HS-27A (cell line): ENCODE measurements at places on chromosomes 7 and 10.
A peak's percentile ranks its signal among the peaks of the same experiment; 100 is the strongest.

DNA sequence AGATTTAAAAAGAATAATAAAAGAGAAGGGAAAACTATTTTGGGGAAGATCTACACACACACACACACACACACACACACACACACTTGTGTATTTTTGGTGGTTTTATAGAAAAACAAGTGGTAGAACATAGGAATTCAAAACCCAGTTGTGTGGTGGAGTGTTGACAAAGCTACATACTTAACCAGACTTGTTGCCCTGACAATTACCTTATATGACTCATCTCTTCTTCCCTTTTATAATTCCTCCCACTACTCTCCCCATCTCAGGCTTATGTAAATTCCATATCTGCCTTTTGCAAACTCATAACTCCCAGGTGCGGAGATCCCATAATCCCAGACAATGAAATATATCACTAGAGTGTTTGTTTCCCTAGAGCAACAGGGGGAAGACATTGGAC lies 873.7 kb downstream of the NXPH1 start:
- no peak for DNase-seq

- DNase-seq: no peak
Measured at GRCh38 chr7:124630395-124630794, 135.2 kb downstream of the GPR37 start.

GRCh38 chr7:12847001-12847400 lies 159.6 kb downstream of the ARL4A start:
- DNase-seq: no peak

DNA sequence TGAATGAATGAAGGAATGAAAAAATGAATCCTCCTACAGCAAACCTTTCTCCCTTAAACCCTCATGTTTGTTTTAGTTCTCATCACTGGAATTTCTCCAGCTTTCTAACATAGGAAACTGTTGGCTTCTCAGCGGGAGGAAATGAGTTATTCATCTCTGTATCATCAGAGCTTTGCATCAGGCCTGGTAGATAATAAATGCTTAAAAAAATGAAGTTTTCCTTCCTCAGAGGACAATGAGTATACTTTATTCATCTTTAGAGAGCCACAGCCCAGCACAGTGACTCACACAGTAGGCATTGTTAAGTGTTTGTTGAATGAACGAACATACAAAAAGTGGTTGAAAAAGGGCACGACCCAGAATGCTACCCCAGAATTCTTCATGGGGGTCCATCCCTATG lies 62.6 kb downstream of the COL13A1 start:
- peak; percentile 34 for DNase-seq

- no peak for DNase-seq
Measured at GRCh38 chr7:103711413-103711812, 265.4 kb upstream of the SLC26A5 start.

DNA sequence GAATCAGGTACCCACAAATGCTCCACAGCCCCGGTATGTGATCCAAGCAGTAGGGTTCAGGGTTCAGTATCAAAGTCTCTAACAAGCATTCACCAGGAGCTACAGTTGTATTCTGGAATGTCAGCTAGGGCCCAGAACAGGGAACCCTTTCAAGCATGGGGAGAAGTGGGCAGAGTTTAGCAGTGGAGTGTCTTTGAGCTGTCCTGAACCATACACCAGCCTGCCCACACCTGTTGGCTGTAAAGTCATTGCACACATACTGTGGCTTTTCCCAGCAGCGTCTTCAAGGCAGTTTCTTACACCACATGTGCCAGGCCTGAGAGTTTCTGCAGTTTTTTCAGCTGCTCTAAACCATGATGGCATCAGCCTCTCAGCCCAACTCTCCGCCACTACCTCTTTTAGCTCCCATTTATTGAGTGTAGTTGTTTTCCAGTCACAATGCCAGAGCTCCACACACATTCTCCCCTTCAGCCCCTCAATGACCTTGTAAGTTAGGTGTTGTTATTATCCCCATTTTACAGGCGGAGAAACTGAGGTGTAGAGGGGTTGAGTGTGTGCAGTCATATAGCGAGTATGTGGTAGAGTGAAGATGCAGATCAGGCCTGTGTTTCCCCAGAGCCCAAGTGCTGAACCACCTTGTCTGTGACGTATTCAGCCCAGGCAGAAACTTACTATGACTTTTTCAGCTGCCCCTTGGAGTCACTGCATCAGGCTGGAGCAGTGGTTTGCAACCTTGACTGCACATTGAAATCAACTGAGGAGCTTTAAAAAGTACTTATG lies 83.1 kb downstream of the CHN2 start:
- no peak for DNase-seq
